ENCODE measurements at places on chromosomes 5 and 9.

- no peak for DNase-seq
Measured at GRCh38 chr5:36418152-36418979, 116.7 kb upstream of the RANBP3L start.

GRCh38 chr9:129998491-129999140 lies 44.4 kb downstream of the FNBP1 start:
- no peak for DNase-seq

GRCh38 chr5:112641515-112642110 lies 96.1 kb upstream of the APC start:
- no peak for DNase-seq

GRCh38 chr5:119532637-119533036 lies 80.3 kb downstream of the HSD17B4 start:
- DNase-seq, result no peak

DNA sequence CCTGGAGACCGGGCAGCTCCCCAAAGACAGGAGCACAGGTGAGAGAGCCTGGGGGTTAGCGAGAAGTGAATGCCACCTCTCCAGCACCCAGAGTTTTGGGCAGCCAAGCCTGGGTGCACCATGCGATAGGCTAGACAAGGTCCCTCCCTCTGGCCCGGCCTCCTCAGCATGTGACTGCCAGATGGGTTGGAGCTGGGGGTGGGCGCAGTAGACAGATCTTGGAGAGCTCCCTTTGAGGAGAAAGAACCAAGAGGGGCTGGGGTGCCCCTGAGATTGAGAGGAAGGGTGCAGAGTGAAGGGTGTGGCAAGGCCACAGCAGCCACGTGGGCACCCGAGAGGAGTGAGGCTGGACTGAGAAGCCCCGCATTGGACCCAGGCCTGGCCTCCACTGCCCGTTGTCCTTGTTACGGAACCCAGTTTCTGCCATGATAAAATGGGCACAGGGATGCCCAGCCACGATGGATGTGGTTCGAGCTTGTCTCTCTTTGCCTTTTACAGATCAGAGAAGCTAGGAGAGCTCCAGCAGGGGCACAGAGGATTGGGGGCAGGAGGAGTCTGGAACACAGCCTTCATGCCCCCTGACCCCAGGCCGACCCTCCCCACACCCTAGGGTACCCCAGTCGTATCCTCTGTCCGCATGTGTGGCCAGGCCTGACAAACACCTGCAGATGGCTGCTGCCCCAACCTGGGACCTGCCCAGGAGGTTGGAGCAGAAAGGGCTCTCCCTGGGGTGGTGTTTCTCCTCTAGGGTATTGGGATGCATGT lies 1.4 kb downstream of the TMEM141 start:
- no peak for DNase-seq

GRCh38 chr5:146877178-146877681 lies 1.3 kb downstream of the PPP2R2B start:
- no peak for DNase-seq

DNA sequence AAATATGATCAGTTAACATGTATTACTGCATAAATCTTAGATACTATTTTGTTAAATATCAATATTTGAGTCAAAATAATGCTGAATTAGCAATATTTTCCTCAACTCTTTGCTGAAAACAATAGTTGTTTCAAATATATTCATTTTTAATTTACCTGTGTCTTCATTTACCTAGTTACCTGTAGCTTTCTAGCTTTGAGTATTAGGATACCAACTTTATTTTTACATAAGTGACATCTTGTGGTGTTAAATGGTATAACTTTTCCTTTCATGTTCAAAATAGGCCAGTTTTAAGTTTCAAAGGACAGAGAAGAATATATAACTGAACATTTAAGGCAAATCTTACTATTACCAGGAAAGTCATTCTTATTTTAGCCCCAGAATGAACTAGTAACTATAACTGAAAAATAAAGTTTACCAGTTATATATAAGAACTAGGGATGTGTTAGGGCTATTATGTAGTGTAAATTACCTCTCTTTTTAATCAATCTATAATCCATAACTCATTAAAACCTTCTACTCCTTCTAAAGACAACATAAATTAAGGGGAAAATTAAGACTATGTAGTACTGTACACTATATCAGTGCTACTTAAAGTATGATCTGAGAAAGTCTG lies 25.3 kb downstream of the AP3B1 start:
- DNase-seq, result no peak

DNA sequence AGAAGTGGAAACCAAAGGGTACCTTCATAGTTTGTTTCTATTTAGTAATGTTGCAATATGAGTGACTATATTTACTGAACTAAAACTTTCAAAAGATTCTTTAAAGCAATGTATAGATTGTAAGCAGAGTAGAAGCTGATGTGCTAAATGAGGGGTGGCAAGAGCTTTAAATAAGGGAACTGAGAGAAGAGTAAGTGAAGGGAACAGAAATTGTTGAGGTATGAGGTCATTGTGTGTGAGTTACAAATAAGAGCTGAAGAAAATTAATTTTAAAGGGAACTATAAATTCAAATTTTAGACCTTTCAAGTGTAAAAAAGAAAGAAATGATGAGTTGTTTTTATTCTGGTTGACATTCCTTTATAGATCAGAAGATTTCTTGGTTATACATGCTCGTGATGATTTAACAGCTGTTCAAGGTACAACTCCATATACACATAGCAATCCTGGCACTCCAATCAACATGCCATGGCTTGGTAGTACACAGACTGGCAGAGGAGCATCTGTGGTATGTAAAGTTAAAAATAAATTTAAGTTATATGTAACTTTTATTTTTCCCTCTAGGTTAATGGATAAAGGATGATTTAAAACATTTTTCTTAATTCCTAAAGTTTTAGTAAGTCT lies 135.1 kb upstream of the TNFAIP8 start:
- DNase-seq, result no peak

GRCh38 chr9:112586599-112587155 lies 100.0 kb downstream of the KIAA1958 start:
- no peak for DNase-seq

- DNase-seq, result no peak
Measured at GRCh38 chr9:137302449-137303150, 529 bp upstream of the NRARP start.

DNA sequence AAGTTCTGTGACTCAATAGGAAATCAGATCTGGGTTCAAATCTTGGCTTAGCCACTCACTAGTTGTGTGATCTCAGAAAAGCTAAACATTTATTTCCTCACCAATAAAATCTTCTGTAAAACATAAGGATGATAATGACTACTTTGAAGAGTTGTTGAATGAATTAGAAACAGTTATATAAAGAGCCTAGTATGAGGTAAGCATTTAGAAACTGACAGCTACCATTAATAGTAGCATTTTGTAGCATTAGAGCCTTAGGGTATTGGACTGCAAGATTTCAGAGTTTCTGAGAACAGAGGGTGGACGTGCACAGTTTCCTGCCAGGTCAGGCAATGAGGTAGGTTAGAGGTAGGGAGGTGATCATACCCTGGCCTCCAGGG lies 293.2 kb downstream of the CWC27 start:
- no peak for DNase-seq

- DNase-seq, result no peak
Measured at GRCh38 chr5:85109616-85110015, 724.9 kb upstream of the EDIL3 start.

GRCh38 chr5:95087816-95088317 lies 197.0 kb downstream of the MCTP1 start:
- DNase-seq, result no peak

DNA sequence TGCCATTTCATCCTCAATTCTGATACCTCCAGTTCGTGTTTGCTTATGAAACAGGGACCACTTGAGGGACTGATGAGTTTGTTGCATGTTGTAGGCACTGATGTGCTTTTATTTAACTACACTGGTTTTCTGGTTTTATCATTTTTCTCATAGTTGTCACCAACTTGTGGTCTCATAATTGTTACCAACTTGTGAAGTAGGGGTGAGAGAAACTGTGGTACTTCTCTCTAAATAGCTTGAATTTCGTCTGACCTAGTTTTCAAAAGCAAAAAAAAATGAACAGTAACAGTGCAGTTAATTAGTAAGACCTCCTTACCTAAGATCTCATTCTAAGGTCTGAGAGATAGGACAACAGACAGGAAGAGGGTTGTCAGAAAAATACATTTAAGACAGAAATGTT lies 78.0 kb downstream of the ANXA2R start:
- DNase-seq, result no peak

- no peak for DNase-seq
Measured at GRCh38 chr5:133865113-133865512, 103.3 kb downstream of the C5orf15 start.

- no peak for DNase-seq
Measured at GRCh38 chr9:92770360-92770995, 5.8 kb upstream of the BICD2 start.

GRCh38 chr5:107977550-107978071 lies 306.9 kb upstream of the EFNA5 start:
- DNase-seq, result no peak

DNA sequence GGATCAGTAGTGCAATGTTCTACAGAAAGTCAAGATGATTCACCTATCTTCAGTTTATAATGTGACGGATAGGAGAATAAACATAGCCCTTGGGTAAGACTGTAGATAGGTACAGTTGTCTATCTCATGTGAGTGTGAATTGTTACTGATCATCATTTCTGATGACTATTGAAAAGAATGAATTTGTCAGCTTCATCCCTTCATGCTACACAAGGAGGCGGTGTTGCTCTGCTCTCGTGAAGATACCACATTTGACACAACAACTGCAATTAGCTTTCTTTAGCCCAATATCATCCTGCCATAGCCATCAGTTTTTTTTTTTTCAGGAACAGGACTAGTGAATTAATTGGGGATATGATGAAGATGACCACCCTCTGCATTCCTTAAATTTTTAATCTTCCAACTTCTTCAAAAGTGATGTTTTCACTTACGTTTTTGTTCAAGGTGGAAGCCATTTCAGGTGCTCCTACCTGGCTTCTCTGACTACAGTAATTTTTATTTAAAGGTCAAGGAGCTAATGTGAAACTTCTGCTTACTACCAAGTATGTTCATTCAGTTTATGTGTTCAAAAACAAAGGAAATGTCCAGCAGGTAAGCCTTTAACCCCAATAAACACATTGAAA lies 152.9 kb upstream of the MOCS2 start:
- no peak for DNase-seq

GRCh38 chr5:68641211-68641610 lies 425.7 kb downstream of the PIK3R1 start:
- DNase-seq, result no peak

DNA sequence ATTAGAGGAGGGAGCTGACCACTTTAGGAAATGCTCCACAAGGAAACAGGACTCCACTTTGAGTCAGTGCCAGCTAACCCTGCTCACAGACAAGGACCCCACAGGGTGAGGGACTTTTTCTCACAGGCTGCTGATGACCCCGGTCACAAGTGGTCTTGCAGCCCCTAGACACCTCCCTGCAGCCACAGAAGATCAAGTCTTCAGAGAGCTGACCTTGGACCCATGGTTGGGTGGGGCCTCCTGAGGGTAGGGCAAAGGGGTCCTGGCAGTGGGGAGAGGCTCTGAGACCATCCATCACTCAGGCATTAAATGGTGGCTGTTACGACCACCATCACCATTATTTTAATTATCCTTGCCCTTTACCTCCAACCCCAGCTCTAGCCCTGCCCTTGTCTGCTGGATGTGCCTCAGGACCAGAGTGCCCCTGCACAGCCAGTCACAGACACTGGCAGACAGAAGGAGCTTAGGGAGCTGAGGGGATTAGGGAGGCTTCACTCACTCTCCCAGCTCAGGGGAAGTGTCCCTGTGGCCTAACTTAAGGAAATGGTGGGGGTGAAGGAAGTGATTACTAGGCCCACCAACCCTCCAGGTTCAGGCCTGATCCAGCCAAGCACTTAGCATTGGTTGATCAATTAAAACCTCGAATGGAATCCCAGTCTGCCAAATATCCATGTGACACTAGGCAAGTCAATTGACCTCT lies 1.6 kb downstream of the ACSL6 start:
- DNase-seq, result no peak

DNA sequence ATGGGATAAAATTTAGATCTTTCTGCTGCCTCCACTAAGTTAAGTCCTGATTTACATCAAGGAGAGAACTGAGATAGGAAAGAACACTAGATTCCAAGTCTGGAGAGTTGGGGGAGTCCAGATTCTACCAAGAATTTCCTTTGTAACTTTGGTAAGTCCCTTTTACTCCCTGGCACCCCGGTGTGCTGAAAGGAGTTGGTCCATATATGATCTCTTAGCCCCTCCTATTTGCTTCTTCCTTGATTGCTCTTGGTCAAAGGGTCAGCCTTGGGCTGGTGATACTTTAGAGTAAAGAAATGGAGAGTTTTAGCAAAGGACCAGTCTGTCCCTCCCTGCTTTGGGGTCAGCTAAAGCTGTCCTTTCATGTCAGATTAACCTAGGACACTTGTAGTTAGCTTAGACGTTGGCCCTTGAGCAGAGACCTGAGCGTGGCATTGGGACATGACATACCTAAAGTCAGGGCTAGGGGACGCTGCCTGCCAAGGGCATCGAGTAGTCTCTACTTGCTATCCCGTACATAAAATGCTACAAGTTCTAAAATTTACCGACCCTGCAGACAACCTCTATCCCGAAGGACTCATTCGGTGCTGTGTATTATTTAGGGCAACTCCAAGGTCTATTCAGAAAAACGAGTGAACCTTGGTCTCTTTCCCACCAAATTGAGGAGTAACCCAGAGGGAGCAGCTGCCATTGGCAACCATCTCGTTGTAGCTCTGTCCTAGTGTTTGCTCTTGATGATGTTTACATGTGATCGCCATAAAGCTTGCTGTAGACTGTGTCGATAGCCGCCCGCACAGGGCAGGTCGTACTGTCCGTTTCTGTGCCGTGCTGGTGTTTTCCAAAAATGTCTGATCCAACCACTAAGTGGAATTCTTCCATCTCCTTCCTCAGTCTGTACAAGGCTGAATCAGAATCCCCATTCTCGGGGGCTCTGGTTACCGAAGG lies 94.4 kb downstream of the PDE6A start:
- no peak for DNase-seq

- no peak for DNase-seq
Measured at GRCh38 chr5:141848744-141849414, 29.3 kb downstream of the PCDH1 start.

GRCh38 chr9:86200599-86201162 lies 58.8 kb downstream of the C9orf153 start:
- no peak for DNase-seq

GRCh38 chr5:52896534-52897237 lies 92.5 kb upstream of the ITGA2 start:
- DNase-seq, result no peak

DNA sequence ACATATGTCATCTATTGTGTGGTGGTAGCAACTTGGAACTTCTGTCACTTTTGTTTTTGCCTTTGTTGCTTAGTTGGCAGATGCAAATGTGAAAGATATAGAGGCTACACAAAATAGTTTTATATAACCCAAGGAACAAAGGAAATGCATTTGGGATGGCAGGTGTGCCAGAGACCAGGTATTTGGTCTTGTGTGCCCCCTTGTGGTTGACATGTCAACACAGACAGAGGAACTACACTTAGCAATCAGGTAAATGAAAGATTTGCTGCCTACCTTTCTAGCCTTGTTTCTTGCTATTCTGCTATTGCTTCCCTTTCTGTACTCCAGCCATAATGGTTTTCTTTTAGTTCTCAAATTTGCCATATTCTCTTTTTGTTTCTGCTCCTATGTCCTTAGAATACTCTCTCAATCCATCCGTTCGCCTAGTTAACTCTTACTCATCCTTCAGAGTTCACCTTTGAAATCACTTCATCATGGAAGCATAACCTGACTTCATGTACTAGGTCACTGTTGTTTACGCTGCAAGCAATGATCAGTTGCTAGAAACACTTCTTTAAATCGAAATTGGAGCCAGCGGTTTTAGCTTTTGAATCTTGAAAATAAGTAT lies 119.5 kb downstream of the TRPM3 start:
- no peak for DNase-seq

Data from naive thymus-derived CD4-positive, alpha-beta T cell (primary cell).